Suprapubic skin (tissue), 4 donors: ENCODE measurements at places on chromosomes 4 and X.

- H3K27ac ChIP-seq, result no peak overlapping the region
- H3K4me3 ChIP-seq, result no peak overlapping the region
- no peak for DNase-seq
- H3K36me3 ChIP-seq, result no peaks in the 10 kb centered on the region
- H3K27me3 ChIP-seq, result no peaks in the 10 kb centered on the region
Measured at GRCh38 chr4:25457053-25457715, 80.1 kb downstream of the ANAPC4 start.

DNA sequence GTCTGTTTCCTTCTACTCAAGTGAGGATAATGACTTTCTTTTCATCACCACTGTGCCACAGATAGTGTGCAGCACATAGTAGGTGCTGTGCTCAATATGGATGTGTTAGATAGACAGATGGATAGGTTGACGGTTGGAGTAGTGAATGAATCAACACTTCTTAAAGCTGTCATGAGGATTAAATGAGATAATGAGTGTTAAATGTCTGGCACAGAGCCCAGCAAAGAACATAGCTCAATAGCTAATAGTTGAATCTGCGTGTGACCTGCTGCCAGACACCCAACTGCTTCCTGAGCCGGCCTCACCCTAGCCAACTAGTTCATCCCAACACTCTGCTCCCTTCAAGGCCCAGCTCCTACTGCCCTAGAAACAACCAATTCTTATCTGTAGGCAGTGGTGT, 67.7 kb upstream of the PJA1 start:
- no peak for DNase-seq
- H3K4me3 ChIP-seq, result no peak overlapping the region
- H3K27ac ChIP-seq, result no peak overlapping the region
- H3K27me3 ChIP-seq, result no peaks in the 10 kb centered on the region

DNA sequence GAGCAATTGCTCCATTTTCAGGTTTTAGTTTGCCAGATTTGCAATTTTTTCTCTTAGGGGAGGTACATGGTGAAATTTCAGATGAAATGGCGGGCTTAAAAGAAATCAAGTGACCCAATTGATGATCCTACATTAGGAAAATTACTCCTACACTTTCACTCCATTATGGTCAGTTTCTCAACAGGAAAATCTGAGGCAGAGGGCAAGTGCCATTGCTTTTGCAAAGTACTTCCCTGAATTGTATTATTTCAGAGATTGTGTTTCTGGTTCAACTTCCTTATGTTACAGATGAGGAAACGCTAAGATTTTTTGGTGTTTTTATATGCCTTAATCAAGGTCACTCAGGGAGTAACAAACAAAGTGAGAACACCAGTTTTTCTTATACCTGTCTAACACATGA, 302.2 kb downstream of the ARAP2 start:
- H3K36me3 ChIP-seq, result no peaks in the 10 kb centered on the region
- H3K4me3 ChIP-seq, result no peak overlapping the region
- no peaks in the 10 kb centered on the region for H3K4me1 ChIP-seq
- H3K27ac ChIP-seq, result no peak overlapping the region
- H3K27me3 ChIP-seq, result no peaks in the 10 kb centered on the region

DNA sequence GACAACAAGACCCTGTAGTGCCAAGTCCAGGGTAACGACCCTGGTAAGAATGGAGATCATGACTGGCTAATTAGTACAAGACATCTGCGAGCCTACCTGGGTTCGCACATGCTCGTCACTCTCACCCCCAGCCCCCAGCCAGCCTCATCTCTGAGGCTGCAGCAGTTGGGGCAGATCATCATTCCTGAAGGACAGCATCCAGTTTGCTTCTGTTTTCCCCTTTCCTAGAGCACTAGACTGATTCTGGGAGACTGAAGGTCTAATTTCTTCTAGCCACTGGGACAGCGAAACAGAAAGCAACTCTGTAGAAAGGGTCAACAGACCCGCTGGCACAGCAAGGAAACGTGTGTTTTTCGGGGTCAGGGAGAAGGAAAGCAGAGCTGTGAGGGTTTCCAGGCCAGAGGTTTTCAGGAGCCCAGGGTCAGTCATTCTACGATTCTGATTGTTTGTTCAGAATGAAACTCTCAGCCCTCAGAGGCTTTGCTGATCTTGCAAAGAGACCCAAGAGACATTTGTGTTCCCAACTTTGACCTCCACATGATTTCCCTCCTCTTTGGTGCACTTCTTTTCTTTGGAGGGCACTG, 343.1 kb upstream of the NOCT start:
- H3K4me3 ChIP-seq, result no peak overlapping the region
- no peaks in the 10 kb centered on the region for H3K36me3 ChIP-seq
- H3K27ac ChIP-seq, result no peak overlapping the region
- H3K27me3 ChIP-seq, result no peaks in the 10 kb centered on the region
- DNase-seq, result no peak
- H3K4me1 ChIP-seq, result no peaks in the 10 kb centered on the region

- DNase-seq, result no peak
- H3K4me3 ChIP-seq, result no peak overlapping the region
- no peaks in the 10 kb centered on the region for H3K36me3 ChIP-seq
- H3K27ac ChIP-seq, result no peak overlapping the region
- no peaks in the 10 kb centered on the region for H3K27me3 ChIP-seq
- peaks cover 5% of the 10 kb centered on the region for H3K4me1 ChIP-seq
Measured at GRCh38 chr4:159401226-159401712, 298.4 kb downstream of the RAPGEF2 start.

DNA sequence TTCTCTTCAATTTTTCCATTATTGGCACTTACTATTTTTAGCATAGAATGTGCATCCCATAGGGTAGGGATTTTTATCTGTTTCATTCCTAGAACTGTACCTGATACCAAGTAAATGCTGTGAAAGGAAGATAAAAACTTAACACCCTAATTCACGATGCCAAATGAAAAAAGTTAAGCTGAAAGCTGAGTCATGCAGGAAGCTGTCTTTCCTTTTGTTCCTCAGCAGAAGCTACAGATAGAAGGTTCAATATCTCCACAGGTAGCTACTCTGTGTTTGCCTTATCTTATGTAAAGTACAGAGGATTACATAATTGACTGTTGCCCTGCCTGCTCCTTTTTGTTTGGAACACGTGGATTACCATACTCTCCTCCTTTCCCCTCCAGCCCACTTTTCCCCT, 77.0 kb downstream of the LRP2BP start:
- no peak overlapping the region for H3K27ac ChIP-seq
- no peaks in the 10 kb centered on the region for H3K36me3 ChIP-seq
- H3K4me1 ChIP-seq, result no peaks in the 10 kb centered on the region
- H3K4me3 ChIP-seq, result no peak overlapping the region
- no peak for DNase-seq

- DNase-seq, result no peak
- H3K36me3 ChIP-seq, result no peaks in the 10 kb centered on the region
- H3K27ac ChIP-seq, result peak overlapping the region; percentile 15
- H3K4me1 ChIP-seq, result peaks cover 17% of the 10 kb centered on the region
- H3K4me3 ChIP-seq, result peak overlapping the region; percentile 41
Measured at GRCh38 chr4:1547856-1548826, 136.0 kb downstream of the FAM53A start.

- no peak overlapping the region for H3K27ac ChIP-seq
- H3K27me3 ChIP-seq, result no peaks in the 10 kb centered on the region
- H3K4me1 ChIP-seq, result no peaks in the 10 kb centered on the region
- H3K36me3 ChIP-seq, result peaks cover 93% of the 10 kb centered on the region
Measured at GRCh38 chr4:3225071-3225850, 23.7 kb upstream of the MSANTD1 start.

DNA sequence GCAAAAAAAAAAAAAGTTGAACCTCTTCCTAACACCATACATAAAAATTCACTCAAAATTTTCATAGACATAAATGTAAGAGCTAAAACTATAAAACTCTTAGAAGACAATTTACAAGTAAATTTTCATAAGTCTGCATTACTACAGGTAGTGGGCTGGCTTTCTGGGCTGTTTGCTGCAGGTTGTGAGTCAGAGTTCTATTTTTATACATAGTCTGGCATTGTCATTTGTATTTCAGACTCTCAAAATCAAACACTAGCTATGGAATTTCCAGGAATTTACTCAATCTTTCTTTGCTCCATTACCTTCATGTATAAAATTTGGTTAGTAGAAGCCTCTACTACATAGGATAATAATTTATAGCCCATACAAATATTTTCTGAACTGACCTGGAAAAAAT, 227.2 kb downstream of the COX18 start:
- H3K27ac ChIP-seq, result no peak overlapping the region
- H3K4me1 ChIP-seq, result no peaks in the 10 kb centered on the region
- H3K27me3 ChIP-seq, result no peaks in the 10 kb centered on the region
- H3K36me3 ChIP-seq, result no peaks in the 10 kb centered on the region

GRCh38 chr4:38894322-38894982, 26.8 kb downstream of the FAM114A1 start:
- peaks cover 7% of the 10 kb centered on the region for H3K4me1 ChIP-seq
- H3K27me3 ChIP-seq, result no peaks in the 10 kb centered on the region
- H3K27ac ChIP-seq, result no peak overlapping the region
- DNase-seq, result no peak
- H3K4me3 ChIP-seq, result no peak overlapping the region

- H3K27ac ChIP-seq, result no peak overlapping the region
- no peak overlapping the region for H3K4me3 ChIP-seq
- H3K4me1 ChIP-seq, result no peaks in the 10 kb centered on the region
Measured at GRCh38 chr4:129917651-129918050, 821.7 kb downstream of the C4orf33 start.
